Vagina (tissue), 2 donors: ENCODE measurements at places on chromosomes 7 and 10. TPM values are rescaled to one million over a fixed set of nuclear protein-coding genes. Genes with fewer than 3 reads are reported as not detected.

DNA sequence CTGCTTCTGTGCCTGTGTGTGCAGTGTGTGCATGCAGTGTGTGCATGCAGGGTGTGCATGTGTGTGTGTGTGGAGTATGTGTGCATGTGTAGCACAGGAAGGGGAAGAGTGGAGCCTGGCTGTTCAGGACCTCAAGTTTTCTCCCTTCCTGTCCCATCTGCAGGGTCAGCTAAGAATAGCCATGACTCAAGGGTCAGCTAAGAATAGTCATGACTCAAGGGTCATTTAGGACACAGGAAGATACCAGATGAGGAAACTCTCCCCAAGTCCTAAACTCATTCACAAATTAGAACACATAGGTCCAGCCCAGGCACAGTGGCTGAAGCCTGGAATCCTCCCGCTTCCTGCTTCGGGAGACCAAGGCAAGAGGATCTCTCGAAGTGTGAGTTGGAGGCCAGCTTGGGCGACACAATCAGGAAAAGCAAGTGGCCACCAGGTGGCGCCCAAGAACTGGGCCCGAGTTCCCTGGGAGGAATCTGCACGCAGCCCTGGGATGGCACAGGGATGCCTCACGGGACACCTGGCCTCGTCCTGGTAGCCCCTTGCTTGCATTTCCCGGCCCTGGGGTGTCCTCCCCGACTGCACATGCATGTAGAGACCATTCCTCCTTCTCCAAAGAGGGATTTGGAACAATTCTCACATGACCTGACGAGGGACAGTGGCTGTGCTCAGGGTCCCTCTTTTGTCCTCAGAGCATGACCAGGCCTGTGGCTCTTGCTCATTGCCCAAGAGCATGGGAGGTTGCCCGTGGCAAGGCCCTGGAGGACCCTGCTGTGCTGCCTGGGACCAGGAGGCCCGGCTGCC is 21.4 kb upstream of the VOPP1 start:
- DNase-seq = no peak

DNA sequence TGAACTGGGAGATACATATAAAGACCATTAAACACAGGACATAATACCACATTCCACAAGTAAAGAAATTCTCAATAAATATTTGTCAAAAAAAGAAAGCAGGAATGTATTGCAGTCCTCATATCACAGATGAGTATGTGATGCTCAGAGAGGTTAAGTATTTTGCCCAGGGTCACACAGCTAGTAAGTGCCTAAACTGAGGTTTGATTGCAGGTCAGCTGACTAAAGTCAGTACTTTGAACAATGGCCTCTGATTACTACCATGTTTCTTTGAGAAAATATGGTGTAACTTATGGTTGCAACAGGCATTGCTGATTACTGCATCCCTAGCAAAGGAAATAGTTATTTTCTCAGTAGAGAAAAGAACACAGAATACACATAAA is 267.1 kb downstream of the ELMO1 start:
- no peak for DNase-seq

DNA sequence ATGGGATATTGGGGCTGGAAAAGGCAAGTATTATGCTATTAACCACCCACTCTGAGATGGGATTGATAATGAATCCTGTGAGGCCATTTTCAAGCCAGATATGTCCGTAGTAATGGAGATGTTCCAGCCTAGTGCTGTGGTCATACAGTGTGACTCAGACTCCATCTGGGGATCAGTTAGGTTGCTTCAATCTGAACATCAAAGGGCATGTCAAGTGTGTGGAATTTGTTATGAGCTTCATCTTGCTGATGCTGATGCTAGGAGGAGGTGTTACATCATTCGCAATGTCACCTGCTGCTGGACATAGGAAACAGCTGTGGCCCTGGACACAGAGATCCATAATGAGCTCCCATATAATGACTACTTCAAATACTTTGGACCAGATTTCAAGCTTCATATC is 144.7 kb downstream of the PLCE1 start:
- DNase-seq = no peak

- DNase-seq = no peak
Measured at GRCh38 chr7:89023206-89023605, 227.7 kb upstream of the TEX47 start.

CHST12 gene
- total RNA-seq = 26.3 TPM

CYP51A1 gene
- total RNA-seq = 39.0 TPM

SH2D4B gene
- total RNA-seq = not detected

- no peak for DNase-seq
Measured at GRCh38 chr7:34653787-34654186, 4.2 kb upstream of the NPSR1 start.
